ENCODE measurements at places on chromosomes 2 and 18.

DNA sequence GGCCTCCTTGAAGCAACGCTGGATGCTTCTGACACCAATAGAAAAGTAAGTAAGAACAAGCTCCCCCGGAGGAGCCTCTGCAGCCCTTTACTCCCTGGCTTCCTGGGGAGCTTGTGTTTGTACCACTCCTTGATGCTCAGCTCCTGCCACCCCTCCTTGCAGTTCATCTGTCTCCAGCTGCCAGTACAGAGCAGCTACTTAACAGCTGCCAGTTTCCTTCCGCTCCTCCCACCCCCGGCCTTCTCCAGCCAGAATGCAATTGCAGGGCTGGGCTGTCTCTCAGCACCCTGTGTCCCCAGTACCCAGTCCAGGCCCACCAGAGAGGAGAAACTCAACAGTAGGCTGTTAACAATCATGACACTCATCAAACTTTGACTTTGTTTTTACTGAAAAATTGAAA lies 109.4 kb downstream of the AOX1 start:
- DNase-seq = no peak

DNA sequence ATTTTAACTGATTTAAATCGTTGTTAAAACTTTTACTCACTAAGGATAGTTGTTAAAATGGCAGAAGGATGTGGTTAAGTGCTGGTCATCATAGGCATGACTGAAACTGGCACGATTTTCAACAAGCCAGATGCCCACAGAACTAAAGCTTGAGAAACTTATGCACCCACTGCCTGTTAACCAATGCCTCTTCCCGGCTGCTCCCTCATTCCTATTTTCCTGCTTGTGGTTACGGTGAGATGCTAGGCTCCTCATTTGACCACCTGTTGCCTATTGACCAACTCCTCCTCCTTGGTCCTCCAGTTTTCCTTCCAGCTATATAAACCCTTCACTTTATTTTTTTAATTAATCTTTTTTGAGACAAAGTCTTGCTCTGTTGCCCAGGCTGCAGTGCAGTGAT lies 238.7 kb downstream of the TFCP2L1 start:
- DNase-seq = peak; percentile 13

GRCh38 chr2:85428343-85428881 lies 9.9 kb downstream of the SH2D6 start:
- DNase-seq = no peak

GRCh38 chr2:37459095-37459981 lies 114.9 kb downstream of the QPCT start:
- DNase-seq = no peak

Data from AG09309 (cell line).